ENCODE measurements at places on chromosomes 1 and 21.

GRCh38 chr1:56461158-56462127, 117.9 kb downstream of the PLPP3 start:
- DNase-seq: no peak

- no peak for DNase-seq
These were observed 274.4 kb downstream of the MATN1 start for GRCh38 chr1:30449003-30449402.

DNA sequence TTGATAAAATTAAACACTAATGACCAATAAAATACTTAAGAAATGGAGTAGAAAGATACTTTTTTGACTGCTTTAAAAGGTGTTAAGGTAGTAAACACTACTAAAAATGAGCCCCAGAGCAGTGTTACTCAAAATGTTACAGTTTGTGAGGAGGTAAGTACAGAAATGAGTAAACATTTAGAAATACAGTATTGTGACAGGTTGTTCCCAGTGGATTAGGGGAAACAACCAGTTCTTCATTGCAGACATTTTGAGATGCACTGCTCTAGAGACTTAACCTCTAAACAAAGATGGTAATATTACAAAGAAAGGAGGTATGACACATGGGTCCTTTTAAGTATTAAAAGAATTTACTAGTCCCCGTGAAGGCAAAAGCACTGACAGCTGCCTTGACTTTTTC, 12.7 kb downstream of the DHX9 start:
- DNase-seq: no peak

DNA sequence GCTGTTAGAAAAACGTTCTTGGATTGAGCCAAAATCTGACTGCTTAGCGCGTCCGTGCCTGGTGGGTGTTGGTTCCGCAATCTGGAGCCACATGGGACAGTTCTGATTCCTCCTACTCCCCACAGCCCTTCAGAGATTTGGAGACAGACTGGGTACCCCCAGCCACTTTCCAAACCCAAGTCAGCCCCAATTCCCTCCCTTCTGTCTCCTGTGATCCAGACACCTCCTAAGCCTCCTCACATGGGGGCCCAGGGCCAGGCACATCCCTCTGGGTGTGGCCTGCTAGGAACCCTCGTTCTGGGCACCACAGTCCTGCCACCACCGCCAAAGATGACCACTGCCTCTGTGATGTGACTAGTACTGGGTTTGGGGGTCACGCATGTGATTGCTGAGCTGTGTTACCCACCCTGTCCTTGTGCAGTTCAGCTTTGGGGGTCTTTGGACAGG, 4.8 kb downstream of the PLA2G5 start:
- DNase-seq: no peak

- peak; percentile 88 for DNase-seq
These were observed at the start of gene POGZ for GRCh38 chr1:151459331-151460046. TSS of gene POGZ (minus strand) at chr1:151459494. CDS start at chr1:151442204, 17,290 bp downstream.

DNA sequence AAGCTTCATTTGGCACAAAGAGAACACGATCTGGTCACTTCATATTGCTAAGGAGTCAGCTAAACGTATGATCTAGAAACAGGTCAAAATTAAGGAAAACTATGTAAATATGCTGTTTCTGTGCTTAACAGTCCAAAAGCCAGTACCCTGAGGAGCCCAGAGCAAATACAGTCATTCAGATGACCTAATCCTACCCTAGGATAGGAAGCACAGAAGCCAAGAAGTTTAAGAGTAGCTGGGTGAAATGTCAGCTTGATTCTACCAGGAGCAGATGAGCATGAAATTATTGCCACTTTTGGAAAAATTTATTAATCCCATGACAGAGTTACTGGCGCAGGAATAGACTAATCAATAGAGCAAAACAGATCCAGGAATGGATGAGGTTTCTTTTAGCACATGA, 18.3 kb downstream of the SORT1 start:
- DNase-seq: no peak

GRCh38 chr1:41379738-41380130, 18.5 kb downstream of the FOXO6 start:
- no peak for DNase-seq

- DNase-seq: no peak
These were observed 56.9 kb upstream of the LBR start for GRCh38 chr1:225484657-225485214.

DNA sequence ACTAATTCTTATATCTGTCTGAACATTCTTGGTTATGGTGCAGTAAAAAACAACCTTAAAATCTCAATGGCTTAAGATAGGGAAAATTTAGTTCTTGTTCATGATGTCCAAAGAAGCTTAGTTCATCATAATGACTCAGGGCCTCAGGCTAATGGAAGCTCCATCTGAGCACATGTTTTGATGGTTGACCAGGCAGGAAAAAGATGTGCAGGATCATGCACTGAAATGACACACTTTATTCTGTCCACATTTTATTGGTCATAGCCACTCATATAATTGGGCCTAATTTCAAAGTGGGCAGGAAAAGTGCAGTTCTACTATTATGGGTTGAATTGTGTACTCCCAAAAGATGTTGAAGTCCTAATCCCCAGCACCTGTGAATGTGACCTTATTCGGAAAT, 198.2 kb downstream of the CENPF start:
- DNase-seq: no peak

GRCh38 chr1:90319918-90320317, 325.0 kb downstream of the ZNF326 start:
- no peak for DNase-seq

- DNase-seq: no peak
These were observed 99.6 kb downstream of the APP start for GRCh38 chr21:26070822-26071425.

DNA sequence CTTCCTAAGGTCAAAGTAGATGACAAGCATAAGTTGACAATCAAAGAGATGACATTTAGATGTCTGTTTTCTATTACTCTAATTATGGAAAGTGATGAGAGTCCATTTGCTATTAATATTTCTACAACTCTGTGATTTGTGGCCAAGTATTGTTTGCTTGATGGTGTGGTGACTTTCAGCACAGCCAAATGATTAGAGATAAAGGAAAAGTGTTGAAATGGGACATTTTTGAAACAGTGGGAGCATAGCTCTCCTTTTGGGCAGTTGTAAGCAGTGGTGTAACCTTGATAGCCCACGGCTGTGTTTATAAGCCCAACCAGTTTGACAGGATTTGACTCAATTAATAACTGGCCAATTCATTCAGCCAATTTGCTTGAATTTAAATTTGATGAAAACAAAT, 31.6 kb downstream of the ZC3H11B start:
- no peak for DNase-seq

DNA sequence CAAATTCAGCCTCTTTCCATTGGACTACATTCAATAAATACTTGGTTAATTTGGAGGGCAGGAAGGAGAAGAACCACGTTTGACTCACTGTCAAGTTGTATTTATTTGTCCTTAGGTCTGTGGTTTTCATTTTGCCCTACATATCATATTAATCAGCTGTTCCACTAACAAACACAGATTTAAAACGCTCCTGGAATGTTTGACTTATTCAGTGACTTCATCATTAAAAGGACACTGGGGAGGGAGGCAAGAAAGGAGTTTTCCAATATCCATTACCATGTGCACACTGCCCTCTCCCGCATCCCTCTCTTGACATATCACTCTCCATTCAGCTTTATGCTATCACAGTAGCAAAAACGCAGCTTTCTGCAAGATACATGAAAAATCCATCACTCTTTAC, 98.2 kb upstream of the C1orf87 start:
- no peak for DNase-seq

DNA sequence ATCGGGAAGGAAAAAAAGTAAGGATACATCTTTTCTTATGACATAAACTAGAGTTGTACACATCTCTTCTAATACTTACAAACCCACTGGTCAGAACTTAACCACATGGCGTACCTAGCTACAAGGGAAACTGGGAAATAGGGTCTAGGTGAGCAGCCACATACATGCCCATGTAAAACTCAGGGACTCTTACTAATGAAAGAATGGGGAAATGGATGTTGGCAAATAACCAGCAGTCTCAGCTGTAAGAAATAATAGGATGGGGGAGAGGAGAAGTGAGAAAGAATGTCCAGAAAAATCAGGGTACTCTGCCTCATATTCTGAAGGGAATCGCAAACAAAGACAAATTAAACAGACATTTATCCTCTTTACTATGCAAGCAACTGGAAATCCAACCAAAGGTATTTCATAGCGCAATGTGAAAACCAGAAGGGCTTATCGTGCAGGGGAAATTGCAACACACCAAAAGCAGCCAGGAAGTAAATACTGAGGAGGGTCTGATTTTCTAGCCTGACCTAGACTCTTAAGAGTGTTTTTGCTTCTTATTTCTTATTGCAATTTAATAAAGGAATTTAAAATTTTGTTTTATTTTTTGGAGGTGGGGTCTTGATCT, 17.5 kb downstream of the GTF2B start:
- no peak for DNase-seq

- DNase-seq: no peak
These were observed 65.8 kb upstream of the KLHDC7A start for GRCh38 chr1:18414872-18415447.

GRCh38 chr1:164040754-164041153, 518.2 kb upstream of the PBX1 start:
- no peak for DNase-seq

GRCh38 chr1:205430696-205431305, 8.9 kb upstream of the LEMD1 start:
- DNase-seq: peak; percentile 44

GRCh38 chr1:30040081-30041019, 683.0 kb downstream of the MATN1 start:
- no peak for DNase-seq

- no peak for DNase-seq
These were observed 44.1 kb downstream of the ALPL start for GRCh38 chr1:21553116-21553926.

GRCh38 chr1:221989741-221990140, 247.9 kb upstream of the DUSP10 start:
- no peak for DNase-seq

DNA sequence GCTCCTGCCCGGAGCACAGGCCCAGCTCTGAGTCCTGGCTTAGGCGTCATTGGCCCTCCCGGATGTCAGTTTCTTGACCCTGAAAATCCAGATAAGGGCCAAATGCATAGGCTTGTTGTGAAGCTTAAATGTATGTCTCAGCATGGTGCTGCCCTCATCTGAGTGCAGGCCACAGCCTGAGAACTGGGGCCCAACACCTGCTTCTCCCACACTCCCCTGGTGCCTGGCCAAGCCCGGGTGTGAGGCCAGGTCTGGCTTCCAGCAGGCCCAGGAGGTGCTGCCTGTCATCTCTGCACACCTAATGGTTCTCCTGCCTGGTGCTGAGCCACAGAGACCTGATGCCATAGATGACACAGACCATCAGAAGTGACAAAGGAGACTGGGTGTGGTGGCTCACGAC, 14.0 kb downstream of the MX2 start:
- no peak for DNase-seq

GRCh38 chr21:35106246-35106835, 57.2 kb upstream of the RUNX1 start:
- no peak for DNase-seq

- DNase-seq: no peak
These were observed 701 bp upstream of the INSRR start for GRCh38 chr1:156859523-156860112.

DNA sequence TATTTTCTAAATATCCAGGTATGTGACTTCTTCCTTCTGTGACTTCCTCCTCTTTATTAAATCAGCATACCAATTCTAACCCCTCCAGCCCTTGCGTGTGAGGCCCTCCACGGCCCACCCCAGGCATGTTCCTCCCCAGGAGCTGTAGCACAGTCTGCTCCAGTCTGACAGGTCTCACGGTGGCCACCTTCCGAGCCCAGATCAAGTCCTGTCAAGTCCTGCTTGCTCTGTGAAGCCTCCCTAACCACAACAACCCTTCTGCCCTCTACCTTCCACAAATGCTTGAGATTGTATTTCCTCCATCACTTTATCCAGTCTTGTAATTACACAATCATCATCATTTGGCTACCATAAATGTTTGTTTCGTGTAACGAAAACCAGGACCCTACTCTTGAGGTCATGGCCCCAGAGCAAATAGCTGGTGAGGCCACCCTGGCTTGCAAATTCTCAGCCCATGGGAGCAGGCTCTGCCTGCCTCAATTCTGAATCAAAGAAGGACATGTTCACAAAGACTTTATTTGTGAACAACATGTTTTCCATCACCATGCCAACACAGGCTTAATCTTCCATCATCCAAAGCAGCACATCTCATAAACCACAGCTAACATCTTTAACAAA, 33.0 kb upstream of the S100A7 start:
- no peak for DNase-seq

- no peak for DNase-seq
These were observed 98.7 kb downstream of the OBSCN start for GRCh38 chr1:228306275-228307217.

- DNase-seq: no peak
These were observed 29.9 kb upstream of the PUM1 start for GRCh38 chr1:31095298-31095981.

- DNase-seq: no peak
These were observed 330.5 kb upstream of the KAZN start for GRCh38 chr1:14267991-14268390.

DNA sequence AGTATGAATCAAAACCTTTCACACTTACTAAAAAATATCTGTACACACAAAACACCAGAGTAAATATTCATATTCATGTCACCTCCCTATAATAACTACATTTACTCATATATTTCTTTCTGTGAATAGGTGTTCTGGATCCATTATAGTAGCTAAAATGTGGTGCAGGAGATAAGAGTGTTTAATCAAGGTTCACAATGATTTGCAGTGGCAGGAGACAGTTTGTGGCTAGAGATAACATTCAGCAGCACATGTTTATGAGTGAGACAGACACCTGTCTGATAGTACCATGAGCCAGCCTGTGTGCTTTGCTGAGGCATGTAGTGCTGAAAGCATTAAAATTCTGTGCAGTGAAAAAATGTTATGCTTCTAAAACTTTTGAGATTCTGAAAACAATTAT, 410.3 kb downstream of the SRGAP2C start:
- no peak for DNase-seq

- no peak for DNase-seq
These were observed 111.0 kb downstream of the GDAP2 start for GRCh38 chr1:117818456-117818855.

DNA sequence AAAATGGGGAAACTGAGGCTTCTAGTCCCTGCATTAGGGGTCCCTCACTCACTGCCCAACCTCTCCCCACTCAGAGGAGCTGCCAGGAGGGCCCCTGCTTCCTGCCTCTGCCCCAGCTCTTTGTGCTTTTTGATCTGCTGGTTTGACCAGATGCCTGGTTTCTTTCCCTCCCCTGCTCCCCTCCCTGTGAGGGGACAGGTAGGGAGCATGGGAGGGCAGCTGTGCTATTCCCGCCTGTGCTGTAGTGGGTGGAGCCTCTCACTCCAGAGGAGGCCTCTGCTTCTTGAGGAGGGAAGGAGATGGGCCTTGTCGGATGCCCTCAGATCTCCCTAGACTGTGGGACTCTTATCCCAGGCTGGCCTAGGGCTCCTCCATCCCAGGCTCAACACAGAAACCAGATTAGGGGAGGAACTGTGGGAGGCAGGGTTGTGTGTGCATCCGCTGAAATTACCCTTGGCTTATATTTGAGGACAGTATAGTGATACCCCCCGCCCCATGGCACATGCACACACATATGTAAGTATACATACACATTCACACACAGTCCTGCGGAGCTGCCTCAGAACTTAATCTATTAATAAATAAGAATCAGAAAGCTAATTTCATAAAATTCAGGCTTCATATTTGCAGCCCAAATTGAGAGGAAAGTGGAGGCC, 4.6 kb downstream of the BOLA1 start:
- no peak for DNase-seq

- DNase-seq: no peak
These were observed 11.4 kb downstream of the VAV3 start for GRCh38 chr1:107953556-107953955.

Data from activated CD8-positive, alpha-beta memory T cell treated with anti-CD3 and anti-CD28 coated beads for 48 hours (primary cell).